ENCODE measurements at places on chromosomes 3 and 15.

- DNase-seq, result no peak
Measured at GRCh38 chr15:90530250-90531051, 728 bp downstream of the CRTC3 start.

DNA sequence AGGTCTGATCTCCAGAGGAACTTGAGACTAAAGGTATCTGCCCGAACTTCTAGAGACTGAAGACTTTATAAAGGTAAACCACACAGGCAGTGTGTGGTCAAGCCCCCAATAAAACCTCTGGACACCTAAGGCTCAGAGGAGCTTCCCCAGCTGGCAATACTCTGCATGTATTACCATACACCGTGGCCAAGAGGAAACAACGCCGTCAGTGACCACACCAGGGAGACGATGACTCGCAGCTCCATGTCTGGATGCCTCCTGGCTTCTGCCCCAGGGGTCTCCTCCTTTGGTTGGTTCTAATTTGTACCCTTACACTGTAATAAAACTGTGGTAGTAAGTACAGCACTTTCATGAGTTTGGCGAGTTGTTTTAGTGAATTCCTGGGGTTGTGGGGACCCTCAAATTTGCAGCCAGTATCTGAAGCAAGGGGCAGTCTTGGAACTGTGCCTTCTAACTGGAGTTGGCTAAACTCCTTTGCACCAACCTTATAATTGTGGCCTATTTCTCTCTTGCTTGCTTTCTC is 32.1 kb upstream of the BCL2L10 start:
- DNase-seq, result no peak

- no peak for DNase-seq
Measured at GRCh38 chr3:127071597-127072001, 88.7 kb downstream of the PLXNA1 start.

DNA sequence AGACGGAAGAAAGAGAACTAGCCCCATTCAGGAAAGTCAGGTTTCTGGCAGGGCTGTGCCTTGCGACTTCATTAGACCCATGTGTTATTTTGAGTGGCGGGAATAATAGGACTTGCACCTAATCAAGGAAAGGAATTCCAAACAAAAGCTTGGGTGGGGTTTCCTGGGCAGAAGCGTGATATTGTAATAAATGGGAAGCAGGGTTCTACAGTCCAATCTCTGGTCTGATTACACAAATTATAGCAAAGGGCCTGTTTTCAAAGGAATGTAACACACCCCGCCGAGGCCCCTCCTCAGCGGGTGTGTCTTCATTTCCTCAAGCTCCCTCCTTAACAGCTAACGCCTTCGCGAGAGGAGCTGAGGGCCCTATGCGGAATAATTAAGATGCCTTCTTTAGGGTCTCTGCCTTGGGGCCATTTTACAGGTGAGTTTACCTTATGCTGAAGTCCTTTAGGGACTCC is 396.0 kb upstream of the C2CD4B start:
- no peak for DNase-seq

DNA sequence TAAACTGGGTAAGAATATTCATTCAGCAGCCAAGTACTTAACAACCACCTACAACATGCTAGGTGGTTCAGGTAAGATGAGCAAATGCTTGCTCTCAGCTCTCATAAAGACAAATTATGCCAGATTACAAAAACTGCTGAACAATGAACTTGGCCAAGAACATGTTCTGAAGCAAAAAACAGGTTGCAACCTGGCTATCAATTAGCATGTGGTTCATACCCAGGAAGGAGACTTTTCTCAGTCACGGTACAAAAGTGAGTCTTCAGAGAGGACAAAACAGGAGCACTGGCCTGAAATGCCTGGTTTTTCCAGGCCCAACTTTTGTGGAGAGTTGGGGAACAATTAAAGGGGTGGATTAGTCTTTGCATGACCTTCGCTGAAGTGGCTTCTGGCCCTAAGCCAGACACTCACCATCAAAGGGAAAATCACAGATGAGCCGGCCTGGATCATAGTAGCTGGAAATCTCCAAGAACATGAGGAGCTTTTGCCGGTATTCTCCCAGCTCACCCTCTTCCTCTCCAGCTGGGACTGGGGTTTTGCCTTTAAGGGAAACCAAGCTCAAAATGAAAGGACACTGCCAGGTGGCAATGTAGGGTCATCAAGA is 7.6 kb upstream of the PLA2G4F start:
- DNase-seq, result no peak

DNA sequence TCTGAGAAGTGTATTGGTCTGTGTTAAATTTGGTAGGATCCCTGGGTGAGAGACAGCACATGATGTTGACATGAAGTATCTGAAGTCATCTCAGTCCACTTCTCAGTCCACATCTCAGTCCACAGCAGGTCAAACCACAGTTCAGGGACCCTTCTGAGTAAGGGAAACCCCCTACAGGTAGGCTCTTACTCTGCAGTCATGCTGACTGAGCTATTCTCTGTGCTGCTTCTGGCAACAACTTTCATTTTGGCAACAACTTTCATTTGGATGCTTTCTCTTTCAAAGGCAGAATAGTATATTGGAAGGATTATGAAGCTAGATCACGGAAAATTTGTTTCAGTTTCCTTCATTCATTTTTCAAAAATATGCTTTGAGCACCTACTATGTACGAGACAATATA is 178.2 kb upstream of the GOLIM4 start:
- DNase-seq, result no peak

DNA sequence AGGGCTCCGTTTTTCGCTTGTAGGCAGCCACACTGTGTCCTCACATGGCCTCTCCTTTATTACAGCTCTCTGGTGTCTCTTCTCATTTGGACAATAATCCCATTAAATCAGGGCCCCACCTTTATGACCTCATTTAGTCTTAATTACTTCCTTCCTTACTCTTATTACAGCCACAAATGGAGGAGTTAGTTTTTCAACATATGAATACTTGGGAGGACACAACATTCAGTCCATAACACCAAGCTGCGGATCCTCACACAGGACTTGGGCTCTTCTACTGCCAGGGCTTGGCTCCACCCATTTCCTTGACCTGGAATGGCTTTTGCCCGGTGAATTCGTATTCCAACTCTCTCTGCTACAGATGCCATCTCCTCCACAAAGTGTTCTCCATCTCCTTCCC is 74.3 kb upstream of the SLC7A14 start:
- no peak for DNase-seq

Data from stimulated activated CD8-positive, alpha-beta memory T cell treated with anti-CD3 and anti-CD28 coated beads, Interleukin-7, amount 100 ng/mL, for 4 hours (primary cell).